Stimulated activated CD4-positive, alpha-beta T cell treated with anti-CD3 and anti-CD28 coated beads, Interleukin-1b, Interleukin-23, amount 100 ng/mL, for 1 hour (primary cell): ENCODE measurements at places on chromosomes 3 and 15.

DNA sequence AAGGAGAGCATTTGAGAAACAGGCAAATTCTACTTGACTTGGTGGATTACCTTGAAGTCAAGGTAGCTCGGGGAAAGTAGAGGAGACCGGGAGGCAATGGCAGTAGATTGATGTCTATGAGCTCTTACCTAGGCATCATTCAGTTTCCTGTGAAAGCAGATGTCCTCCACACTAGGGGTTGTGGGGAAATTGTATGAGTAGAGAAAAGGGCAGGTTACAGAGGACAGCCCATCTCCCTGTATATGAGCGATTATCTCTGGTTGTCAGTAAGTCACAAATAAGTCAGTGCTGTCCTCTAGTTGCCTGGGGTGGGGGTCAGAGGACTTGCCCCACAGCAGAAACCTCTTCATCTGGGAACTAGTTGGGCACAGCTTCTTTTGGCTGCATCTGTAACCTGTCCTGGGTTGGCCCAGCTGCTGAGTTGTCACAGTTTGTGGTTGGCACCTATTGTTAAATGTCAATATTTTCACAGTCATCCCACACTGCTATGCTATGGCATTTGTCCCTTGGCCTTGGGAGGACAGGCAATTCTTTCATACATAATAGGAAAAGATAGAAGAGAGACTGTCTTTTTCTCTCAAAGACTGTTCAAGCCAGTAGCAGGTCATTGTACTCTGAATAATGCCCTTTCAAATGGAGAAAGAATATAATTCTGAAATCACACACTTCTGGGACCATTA is 53.6 kb upstream of the LRRFIP2 start:
- DNase-seq, result no peak

- no peak for DNase-seq
Observed at GRCh38 chr15:37907136-37907535, 27.3 kb upstream of the TMCO5A start.

GRCh38 chr15:73493922-73494321 is 51.0 kb downstream of the REC114 start:
- no peak for DNase-seq

- DNase-seq, result no peak
Observed at GRCh38 chr15:42373936-42374335, 14.6 kb downstream of the CAPN3 start.

DNA sequence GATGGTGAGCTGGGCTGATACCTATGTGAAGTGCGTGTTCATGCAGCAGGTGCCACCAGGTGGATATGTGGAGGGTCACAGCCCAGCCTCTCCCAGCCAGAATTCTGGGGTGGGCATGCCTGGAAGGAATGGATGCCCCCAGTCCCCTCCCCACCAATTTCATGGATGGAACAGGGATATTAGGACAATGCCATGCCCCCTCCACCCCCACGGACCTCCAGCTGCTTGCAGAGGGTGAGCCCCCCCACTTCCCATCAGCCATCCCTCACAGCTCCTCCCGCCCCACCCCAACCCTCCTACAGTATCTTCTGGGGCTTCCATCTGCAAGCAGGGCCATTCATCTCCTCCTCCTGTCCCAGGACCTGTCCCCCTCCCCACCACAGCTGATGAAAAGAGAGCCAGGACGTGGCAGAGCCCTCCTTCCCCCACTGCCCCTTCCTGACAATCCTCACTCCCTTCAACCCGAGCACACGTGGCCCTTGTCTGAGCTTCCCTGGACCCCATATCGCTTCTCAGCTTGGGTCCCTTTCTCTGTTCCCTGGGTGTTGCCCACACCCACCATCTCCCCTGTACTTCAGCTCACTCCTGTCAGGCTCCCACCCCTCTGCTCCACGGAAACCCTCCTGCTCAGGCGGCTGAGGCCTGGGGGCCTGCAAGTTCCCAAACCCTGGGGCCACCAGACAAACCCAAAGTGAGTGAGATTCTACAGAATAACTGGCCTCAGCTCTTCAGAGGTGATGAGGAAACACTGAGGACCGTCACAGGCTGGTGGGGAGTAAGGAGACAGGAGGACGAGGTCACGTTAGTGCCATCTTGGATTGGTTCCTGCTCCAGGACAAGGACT is 2.8 kb upstream of the SEMA3G start:
- DNase-seq, result no peak

DNA sequence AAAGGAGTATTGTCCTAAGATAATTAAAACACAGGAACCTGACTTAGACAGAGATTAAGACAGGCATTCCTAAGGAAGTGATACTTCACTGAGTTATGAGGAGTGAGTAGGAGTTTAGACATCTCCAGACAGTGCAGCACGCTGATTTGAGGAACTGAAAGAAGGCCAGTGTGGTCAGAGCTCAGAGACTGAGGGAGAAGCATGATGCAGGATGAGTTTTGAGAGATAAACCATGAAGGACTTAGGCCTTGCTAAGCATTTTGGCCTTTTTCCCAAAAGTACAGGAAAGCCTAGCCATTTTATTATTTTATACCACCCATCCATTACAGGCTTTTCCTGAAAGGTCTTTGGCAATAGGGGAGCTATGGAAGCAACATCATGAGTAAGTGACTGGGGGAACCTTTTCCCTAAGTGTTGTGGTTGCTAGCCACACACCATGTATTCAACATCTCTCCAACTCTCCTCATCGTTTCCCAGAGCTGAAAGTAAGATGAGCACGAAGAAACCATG is 375.6 kb upstream of the TPRG1 start:
- no peak for DNase-seq

GRCh38 chr15:74827614-74828013 is 1.2 kb downstream of the CPLX3 start:
- DNase-seq, result no peak

DNA sequence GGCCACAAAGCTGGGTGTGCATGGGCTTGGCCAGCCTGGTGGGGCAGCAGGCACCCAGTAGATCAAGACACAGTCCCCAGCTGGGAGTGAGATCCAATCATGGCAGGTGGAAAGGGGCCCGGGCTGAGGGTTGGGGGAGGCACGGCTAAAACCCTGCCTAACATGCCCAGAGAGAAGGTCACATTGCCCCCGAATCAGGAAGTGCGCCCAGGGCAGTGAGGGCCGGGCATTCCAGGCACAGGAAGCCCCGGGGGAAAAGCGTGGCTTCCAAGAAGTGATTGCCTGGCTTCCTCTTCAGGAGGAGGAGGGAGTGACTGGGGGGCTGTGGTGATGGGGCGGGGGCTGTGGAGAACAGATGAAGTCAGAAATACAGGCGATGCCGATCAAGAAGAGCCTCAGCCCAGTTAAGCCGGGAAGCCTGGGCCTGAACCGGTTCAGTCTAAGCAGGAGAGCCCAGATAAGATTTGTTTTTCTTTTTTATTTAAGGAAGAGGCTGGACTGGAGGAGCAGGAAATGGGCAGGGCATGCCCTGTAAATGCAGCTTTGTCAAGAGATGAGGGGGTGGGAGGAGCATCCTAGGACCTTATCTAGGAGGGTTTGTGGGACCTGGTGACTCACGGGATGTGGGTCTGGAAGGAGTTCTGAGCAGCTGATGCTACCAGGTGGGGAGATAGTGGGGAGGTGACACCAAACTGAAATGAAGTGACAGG is 83.9 kb downstream of the CHSY1 start:
- no peak for DNase-seq

DNA sequence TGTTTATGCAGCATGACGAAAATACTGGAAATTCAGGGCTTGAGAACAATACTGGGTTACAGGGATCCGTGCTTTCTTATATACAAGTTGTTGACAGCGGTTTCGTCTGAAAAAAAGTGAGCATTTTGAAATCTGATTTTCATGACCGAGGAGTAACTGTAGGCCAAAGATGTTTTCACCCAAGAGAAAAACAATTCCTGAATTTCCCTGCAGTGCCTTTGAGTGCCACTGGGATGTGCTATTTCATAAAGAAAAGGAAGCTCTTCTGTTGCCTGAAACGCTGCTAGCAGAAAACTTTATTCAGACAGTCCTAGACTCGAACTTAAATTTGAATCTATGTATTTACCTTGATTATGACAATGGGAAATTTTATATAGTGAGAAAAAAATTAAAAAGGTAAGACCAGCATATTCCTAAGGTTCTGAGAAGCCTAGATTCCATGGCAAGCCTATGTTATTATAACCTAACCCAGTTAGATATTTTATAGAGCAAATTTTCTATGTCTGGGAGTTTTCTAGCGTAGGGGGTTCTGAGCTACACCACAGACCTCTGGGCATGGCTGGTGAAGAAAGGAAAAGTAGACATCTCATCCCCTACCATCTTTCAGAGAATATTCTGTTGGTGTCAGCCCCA is 30.2 kb downstream of the KCNAB1 start:
- DNase-seq, result no peak

DNA sequence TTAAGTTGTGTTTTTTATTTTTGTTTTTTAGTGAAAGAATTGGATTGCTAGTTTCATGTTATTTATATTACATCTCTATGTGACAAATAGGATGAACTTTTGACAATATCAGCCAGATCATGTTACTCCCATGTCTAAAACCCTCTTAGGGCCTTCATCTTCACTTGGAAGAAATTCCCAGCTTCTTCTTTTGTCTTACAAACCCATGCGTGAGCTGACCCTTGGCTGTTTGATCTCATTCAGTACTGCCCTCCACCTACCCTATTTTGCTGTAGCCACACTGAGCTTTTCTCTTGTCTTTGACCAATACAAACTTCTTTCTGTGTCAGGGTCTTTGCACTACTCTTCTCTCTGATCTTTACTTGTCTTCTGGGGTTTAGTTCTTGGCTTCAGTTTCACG is 37.0 kb downstream of the RBM6 start:
- no peak for DNase-seq

GRCh38 chr3:74614107-74614967 is at the start of gene CNTN3:
Gene CNTN3, minus strand, starts transcription at chr3:74614659. Its CDS starts 93,547 bp downstream, at chr3:74521112.
- no peak for DNase-seq

GRCh38 chr15:85002517-85002916 is 20.9 kb downstream of the PDE8A start:
- no peak for DNase-seq

- DNase-seq, result no peak
Observed at GRCh38 chr3:70832089-70832833, 519.8 kb upstream of the MDFIC2 start.

DNA sequence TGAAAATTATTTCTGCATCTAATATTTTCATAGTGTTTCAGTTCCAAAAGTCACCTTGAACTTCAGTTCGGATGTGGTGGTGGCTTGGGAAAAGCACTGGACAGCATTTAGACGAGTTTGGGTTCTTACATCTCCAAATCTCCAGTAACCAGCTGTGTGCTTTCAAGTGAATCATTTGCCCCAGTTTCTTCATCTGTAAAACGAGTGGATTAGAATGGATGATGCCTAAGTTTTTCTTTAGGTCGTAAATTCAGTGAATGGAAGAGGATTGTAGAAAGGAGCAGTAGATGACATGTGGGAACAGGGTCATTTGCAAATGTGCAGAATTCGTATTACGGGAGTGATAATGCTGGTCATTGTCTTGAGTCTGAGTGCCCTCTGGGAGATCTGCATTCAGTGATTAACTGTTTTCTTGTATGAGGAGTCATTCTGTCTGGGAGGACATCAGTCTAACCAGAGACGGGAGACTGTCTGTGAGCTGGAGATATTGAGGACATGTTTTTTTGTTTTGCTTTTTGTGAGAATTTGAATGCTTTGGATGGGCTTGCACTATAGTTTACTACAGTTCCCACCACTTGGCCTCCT is 641.6 kb upstream of the TBL1XR1 start:
- DNase-seq, result no peak

- no peak for DNase-seq
Observed at GRCh38 chr3:54543446-54543845, 384.4 kb downstream of the LRTM1 start.

DNA sequence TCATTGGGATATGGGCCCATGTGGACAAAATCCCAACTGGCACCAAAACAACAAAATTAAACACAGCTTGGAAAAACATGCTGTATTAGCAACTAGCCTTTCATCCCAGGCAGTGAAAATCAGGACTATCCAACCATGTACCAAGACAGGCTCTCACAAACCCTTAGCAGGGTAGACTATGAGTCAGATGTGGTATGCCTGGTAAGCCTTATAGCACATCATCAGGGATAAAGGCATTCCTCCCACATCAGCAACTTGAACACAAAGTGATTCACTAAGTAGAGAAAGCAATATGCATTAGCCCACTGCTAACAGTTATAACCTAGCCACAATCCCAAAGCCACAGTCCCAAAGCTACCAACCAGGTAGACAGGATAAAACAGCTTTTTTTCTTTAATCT is 8.0 kb downstream of the CEP152 start:
- no peak for DNase-seq

DNA sequence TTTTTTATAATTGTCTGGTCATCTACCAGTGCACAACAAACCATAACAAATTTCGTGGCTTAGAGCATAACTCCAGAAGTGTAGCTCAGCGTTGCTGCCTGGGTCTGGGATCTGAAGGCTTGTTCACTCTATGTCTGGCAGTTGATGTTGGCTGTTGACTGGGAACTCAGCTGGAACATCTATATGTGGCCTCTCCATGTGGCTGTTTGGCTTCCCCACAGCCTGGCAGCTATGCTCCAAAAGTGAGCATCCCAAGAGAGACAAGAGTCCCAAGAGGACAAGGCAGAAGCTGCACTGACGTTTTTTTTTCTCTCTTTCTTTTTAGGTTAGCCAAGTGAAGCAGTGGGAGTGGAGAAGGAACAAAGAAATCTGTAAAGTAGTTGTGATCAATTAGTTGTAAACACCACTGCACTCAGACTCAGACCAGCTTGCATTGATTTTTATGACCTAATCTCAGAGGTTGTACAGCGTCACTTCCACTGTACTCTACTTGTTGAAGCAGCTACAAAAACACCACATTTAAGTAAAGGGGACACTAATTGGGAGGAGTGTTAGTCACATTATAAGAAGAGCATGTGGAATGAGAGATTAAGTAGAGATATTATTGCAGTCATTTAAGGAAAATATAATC is 2.5 kb upstream of the GPR176 start:
- DNase-seq, result no peak

GRCh38 chr15:96247621-96248305 is 82.7 kb upstream of the NR2F2 start:
- DNase-seq, result no peak

- DNase-seq, result no peak
Observed at GRCh38 chr3:167032267-167032876, 347.7 kb downstream of the ZBBX start.

DNA sequence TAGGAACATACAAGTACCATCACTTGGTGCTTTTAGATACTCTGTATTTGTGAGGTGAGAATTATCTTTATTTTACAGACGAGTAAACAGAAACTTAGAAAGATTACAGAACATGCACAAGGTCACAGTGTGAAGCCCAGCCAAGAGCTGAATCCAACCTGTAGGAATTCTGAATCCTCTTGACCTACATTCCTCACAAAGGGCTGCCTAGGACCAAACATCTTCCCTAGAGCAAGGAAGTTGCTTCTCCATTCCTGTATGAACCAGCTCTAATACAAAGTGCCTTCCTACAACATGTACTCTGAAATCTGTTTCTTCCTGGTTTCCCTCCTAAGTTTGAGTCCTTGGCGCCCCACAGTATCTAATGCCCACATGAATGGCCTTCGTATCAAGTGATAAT is 2.9 kb downstream of the HDGFL3 start:
- DNase-seq, result no peak
